ENCODE measurements at places on chromosomes 2 and 18.

GRCh38 chr2:71561441-71562267, 108.3 kb downstream of the DYSF start:
- DNase-seq, result no peak

DNA sequence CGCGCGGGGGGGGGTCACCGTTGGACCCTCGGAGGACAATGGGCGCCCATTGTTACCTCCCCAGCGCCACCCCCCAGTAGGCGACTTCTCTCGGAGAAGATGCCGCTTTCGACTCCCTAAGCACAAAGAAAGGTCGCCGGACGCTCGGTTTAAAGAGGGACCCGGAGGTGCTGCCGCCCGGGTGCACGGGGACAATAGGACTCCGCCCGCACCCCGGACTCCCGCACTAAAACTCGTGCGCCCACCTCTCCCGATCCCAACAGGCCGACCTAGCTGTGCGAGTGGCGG, 318 bp upstream of the CDC42EP3 start:
- no peak for DNase-seq

- no peak for DNase-seq
Observed at GRCh38 chr2:1697601-1698000, 46.7 kb downstream of the PXDN start.

DNA sequence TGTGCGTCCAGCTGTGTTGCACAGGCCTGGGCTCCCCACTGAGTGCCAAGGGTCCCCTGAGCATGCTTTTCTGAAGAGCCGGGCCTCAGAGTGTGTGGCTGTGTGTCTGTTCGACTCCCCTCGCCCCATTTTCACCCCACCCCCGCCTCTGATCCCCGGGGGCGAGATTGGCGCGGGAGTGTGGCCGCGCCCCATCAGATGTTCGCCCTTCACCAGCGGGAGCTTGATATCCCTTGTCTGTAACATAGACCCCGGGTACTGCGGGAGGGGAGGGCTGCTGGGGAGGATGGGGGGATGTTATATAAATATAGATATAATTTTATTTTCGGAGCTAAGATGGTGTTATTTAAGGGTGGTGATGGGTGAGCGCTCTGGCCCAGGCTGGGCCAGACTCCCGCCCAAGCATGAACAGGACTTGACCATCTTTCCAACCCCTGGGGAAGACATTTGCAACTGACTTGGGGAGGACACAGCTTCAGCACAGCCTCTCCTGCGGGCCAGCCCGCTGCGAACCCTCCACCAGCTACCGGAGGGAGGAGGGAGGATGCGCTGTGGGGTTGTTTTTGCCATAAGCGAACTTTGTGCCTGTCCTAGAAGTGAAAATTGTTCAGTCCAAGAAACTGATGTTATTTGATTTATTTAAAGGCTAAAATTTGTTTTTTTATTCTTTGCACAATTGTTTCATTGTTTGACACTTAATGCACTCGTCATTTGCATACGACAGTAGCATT, 1.5 kb downstream of the RHOB start:
- DNase-seq, result no peak

DNA sequence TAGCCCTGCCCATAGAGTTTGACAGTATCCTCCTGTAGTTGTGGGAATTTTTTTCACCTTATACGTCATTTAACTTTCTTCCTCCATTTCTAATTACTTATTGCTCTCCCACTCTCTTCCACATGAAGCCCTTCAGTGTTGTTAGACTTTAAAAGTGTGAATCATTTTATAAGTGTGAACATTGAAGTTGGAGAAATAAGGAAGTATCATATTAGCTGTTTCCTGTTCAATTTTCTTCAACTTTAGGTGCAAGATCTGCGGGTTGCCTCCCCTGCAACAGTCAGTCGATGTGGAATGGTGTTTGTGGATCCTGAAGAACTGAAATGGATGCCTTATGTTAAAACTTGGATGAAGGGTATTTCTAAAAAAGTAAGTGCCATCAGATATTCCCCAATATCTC, 138.1 kb downstream of the DNAH6 start:
- DNase-seq, result no peak

Data from NCI-H1105 (cell line).